ENCODE measurements at places on chromosomes 5 and 9. TPM values are rescaled to one million over a fixed set of nuclear protein-coding genes. Genes with fewer than 3 reads are reported as not detected.

- DNase-seq: no peak
Observed at GRCh38 chr5:135213466-135214239, 179.6 kb upstream of the PITX1 start.

DNA sequence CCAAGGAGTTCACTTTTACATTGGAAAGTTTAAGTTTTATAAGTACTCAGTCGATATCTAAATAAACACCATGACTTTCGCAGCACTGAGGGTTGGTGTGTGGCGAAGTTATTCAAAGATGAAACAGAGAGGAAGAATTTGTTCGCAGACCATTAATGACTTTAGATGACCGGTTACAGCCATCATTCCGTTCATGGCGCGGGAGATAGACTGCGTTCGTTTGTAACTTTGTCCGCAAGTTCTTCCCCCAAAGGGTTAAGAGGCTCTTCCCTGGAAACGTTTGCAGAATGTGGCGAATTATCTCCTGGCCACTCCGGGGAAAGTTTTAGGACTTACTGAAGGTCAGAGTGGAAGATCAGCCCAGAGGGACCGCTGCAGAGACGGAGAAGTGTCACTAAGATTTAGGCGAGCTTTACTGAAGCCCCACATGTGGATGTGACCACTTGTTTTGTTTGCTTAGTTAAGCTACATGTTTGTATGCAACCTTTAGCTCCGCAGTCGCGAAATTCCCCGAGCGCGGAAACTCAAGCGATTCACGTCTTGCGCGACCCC lies 2.2 kb upstream of the FOXD1 start:
- no peak for DNase-seq

The IL5 gene
- not detected for total RNA-seq

The SH3RF2 gene
- total RNA-seq: 20.3 TPM

- DNase-seq: no peak
Observed at GRCh38 chr9:80520231-80520630, 948.5 kb downstream of the TLE4 start.

All from left lung (tissue), 14 donors.